ENCODE measurements at places on chromosomes 3 and 15. TPM values are rescaled to one million over a fixed set of nuclear protein-coding genes. Genes with fewer than 3 reads are reported as not detected.

Gene TMIE
- 0.34 TPM for total RNA-seq

Gene ZBED2
- total RNA-seq, result 0.74 TPM

Gene EID1
- total RNA-seq, result 85.3 TPM

Gene EFCC1
- total RNA-seq, result 0.13 TPM

Gene FGF7
- not detected for total RNA-seq

Gene ST3GAL6
- not detected for total RNA-seq

Gene CCDC39
- not detected for total RNA-seq

Gene HRG
- not detected for total RNA-seq

Gene MCF2L2
- total RNA-seq, result 7.2 TPM

Measured in activated CD8-positive, alpha-beta T cell treated with anti-CD3 and anti-CD28 coated beads, Interleukin-2, amount 10 ng/mL, durations not matched to agents 7 days and 5 days (primary cell).